Stimulated activated CD4-positive, alpha-beta T cell treated with anti-CD3 and anti-CD28 coated beads, TNF-alpha, amount 100 ng/mL, for 1 hour (primary cell): ENCODE measurements at places on chromosomes 6 and 20.

DNA sequence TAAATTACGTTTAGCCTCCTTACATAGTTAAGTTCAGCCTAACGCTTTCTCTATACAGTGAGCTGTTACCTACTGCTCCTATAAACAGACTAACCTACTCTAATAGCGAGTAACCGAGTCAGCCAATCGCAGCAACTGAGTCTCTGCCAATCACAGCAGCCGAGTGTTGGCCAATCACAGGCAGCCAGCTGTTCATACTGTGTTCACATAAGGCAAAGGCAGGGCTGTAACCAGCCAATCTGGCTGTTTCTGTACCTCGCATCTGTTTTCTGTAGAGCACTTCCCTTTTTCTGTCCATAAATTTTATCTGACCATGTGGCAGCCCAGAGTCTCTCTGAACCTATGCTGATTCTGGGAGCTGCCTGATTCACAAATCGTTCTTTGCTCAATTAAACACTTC, 263.9 kb upstream of the JARID2 start:
- DNase-seq: no peak

DNA sequence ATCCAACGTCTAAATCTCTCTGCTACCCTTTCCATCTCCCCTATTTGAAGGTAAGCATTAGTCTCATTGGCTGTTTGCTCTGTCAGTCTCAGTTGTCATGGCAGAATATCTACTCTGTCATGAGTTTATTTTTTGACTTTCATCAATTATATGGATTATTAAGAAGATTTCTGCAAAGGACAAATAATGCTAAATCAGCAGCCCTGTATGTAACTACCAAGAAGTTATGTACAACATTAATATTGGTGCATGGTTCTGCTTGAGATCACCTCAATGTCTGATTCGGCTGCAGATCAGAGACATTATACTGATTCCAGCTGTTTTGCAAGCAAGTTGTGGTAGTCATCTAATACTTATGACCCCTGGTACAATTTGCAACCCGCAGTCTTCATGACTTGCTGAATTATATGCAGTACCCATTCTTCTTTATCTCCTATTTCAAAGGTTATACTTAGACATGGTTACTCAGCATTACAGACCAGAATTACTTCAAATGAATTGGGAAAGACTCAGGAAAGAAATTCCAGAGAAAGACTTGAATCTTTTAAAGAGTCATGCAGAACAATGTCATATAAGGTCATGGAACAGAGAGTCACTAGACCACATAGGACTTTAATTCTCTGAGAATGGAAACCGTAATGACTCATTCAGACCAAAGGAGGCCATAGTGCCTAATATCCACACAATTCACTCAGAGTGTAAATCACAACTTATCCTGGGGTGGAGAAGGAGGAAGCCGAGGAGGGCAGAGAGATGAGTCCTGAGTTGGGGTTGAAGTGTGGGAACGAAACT, 201.4 kb downstream of the IBTK start:
- DNase-seq: no peak

DNA sequence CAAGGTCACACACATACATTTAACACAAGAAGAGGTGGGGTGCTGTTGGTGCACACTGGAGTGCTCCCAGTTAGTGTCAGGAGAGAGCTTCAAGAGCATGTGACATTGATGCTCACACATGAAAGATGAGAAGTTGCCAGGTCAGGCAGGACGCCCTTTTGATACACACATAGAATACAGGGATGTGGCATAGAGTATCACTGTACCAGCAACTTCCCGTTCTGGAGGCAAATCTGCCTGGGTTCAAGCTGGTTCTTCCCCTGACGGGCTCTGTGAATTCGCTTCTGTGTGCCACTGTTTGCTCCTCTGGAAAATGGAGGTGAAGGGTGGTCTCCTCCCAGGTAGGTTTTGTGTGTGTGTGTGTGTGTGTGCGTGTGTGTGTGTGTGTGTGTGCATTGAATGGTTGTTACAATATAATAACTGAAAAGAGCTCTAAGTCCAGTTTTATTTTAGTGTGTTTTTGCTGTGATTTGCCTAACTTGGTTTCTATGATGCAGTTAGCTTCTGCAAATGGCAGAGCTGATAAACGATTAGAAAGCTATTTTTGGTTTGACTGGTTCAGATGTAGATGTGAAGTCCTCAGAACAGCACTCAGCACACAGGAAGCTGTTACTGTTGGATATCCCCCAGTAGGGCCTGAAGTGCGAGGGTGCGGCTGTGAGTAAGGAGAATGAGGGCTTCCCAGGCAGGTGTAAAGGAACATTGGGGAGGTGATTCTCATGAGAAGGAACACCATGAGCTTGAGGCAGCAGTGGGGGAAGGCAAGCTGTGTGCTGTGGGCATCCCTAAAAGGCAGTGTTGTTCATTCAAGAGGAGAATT, 53.4 kb downstream of the HIVEP1 start:
- no peak for DNase-seq

GRCh38 chr6:165794179-165794601, 131.1 kb upstream of the PDE10A start:
- no peak for DNase-seq

GRCh38 chr6:110662490-110663211, 152.6 kb downstream of the CDK19 start:
- DNase-seq: no peak

DNA sequence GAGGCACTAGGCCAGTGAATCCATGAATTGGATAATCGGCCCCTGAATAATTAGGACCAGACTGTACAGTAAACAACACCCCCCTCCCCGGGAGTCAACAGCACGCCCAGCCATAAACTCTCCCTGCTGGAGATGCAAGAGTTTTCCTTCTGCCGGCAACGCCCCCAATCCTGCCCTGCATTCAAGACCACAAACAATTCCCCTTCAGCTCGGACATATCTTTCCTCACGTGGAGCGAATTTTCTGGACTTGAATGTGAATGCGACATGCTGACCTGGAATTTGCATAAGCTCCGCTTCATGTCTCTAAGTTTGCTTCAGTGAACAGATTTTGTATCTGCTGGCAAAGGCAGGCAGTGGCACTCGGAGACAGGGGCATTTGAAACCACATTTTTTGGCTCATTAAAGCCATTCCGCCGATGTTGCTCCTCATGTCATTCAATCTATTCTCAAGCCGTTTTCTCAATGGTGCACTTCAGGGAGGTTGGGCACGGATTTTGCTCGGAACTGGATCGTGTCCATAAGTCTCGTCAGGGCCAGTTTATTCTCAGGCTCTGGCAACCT, 38.0 kb upstream of the GMPR start:
- DNase-seq: no peak

- no peak for DNase-seq
Observed at GRCh38 chr6:31031095-31031494, 20.8 kb downstream of the MUC22 start.

- no peak for DNase-seq
Observed at GRCh38 chr6:100462706-100463629, 1.8 kb downstream of the SIM1 start.

- no peak for DNase-seq
Observed at GRCh38 chr6:71979911-71980310, 93.6 kb downstream of the RIMS1 start.

- DNase-seq: no peak
Observed at GRCh38 chr6:44117397-44118128, 9.7 kb downstream of the MRPL14 start.

- no peak for DNase-seq
Observed at GRCh38 chr6:109962271-109962670, 15.8 kb upstream of the GPR6 start.

DNA sequence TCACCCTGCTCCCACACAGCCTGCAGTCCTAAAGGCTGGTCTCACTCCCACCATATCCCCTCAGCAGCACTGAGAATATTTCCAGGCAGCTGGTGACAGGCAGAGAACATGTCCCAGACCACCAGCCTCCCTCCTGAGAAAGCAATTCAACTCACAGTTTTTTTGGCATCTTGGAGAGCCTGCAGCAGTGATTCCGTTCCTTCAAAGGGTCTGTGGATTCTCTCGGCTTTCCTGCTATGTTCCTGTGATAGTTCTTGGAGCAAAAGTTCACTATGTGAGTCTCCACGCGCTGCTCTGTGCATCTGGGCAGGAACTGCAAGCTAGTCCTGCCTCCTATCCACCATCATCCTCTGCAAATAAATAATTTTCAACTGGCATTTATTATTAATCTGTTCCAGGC, 448.3 kb upstream of the HSF2 start:
- DNase-seq: no peak

DNA sequence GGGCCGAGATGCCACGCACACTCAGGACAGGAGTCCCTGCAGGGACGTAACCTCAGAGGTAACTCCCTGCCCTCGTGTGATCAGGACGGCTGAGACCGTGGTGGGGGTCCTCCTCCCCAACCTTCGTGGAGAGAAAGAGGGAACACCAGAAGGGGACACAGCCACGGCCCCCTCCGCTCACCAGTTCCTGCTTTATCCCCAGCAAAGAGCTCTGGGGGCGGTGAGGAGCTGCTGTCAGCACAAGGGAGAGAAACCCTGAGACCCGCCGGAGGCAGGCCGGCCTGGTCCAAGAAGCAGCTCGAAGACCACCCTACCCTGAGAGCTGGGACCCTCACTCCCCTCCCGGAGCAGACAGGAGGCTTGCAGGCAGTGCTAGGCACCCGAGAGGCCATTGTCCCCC, 44.4 kb downstream of the SLC2A4RG start:
- no peak for DNase-seq

DNA sequence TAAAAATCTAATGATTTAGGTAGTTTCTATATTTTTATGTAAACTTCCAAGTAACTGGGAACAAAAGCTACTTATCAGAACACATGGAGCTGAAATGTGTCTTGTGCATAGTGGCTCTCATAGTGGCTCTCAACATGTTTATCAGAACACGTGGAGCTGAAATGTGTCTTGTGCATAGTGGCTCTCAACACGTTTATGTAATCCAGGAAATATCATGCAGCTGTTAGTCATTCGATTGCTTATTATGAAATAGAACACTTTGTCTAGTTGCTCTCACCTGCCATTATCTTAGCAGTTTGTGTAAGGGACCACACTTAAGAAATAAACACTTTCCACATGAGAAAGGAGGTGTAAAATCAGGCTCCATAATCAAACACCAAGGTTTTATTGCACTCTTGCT, 119.2 kb upstream of the ASCC3 start:
- no peak for DNase-seq

GRCh38 chr6:152983637-152984512, 1.0 kb upstream of the FBXO5 start:
- DNase-seq: peak; percentile 87

DNA sequence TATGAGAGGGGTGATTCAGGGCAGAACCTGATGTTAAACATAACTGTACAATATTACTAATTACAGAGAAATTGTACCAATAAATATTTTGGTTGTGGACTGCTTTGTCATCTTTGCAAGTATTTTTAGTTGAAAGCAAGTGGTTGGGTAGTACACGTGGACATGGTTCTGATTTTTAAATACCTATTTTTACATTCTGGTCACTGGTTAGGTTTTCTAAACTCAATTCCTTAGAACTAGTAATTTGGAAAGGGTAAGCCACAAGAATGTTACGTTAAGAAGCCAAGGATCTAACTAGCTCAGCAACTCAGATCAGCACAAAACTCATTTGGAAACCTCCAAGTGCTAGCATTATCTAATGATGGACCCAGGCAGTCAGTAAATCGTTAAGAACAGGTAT, 2.7 kb downstream of the EPB41L2 start:
- no peak for DNase-seq

GRCh38 chr6:42532038-42532669, 31.7 kb upstream of the UBR2 start:
- DNase-seq: no peak

DNA sequence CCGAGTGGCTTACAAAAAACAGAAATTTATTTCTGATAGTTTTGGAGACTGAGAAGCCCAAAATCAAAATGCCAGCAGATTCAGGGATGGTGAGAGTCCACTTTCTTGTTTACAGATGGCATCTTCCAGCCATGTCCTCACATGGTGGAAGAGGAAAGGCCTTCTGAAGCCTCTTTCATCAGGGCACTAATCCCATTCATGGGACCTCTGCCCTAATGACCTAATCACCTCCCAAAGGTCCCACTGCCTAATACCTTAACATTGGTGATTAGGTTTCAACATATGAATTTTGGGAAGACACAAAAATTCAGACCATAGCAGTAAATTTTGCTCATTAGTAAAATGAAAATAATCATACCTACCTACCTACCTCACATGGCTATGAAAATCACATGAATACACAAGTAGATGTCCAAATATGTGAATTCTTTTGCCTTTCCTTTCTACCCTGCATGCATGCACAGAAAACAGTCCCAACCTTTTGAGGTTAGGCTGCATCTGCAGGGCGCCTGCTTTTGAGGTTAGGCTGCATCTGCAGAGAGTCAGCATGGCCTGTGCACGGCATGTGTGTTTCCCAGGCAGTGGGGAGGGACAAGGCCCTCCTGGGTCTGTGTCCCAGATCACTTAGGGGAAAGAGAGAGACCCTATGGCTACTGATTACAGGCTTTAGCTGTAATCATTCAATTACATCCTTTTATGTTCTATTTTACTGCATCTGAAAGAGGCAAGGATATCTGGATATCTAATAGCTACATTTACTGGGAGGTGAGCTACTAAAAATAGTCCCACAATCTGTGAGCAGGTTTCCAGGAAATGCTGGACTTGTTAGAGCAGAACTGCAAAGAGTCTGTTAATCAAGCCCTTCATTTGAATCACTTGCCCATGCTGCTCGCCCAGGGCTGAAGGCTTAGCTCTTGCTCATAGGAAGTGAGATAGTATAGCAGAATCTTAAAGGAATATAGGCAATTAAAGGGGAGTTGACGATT, 497.7 kb upstream of the MARCKS start:
- DNase-seq: no peak

GRCh38 chr6:117446861-117447260, 21.1 kb upstream of the ROS1 start:
- no peak for DNase-seq

DNA sequence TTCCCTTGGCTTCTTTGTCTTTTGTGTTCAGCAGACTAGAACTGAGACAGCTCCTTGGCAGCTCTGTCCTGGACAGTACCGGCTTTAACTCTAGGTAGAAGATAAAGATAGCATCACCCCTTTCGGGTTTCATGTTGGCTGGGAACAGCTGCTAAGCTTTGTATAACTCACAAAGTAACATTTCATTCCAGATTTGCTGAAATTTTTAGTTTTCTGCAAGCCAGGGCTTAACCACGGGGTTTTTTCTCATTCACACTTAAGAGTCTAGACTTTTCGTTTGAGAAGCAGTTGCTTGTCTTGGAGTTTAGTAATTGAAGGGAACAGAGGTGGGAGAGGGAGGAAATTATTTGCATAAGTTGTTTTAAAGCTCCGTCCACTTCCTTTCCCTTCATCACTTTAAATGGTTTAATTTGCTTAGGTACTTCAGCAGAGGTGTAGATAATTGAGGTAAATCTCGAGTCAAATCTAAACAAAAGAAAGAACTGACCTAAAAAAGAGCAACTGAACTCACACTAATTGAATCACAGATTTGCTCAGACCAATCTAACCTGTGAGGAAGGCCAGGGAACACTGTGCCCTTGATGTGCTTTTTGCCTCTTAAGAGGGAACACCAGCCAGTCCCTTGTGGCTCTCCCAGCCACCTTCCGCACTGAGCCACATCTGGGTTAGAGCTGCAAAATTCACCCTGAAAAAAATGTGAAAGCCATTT, 48.3 kb downstream of the RREB1 start:
- DNase-seq: no peak

GRCh38 chr20:25341716-25342680, 48.6 kb downstream of the ABHD12 start:
- DNase-seq: no peak

- no peak for DNase-seq
Observed at GRCh38 chr6:121993362-121993761, 406.1 kb upstream of the HSF2 start.

GRCh38 chr20:61340157-61340556, 88.1 kb downstream of the CDH4 start:
- no peak for DNase-seq
